ENCODE measurements at places on chromosomes 5 and 9.

DNA sequence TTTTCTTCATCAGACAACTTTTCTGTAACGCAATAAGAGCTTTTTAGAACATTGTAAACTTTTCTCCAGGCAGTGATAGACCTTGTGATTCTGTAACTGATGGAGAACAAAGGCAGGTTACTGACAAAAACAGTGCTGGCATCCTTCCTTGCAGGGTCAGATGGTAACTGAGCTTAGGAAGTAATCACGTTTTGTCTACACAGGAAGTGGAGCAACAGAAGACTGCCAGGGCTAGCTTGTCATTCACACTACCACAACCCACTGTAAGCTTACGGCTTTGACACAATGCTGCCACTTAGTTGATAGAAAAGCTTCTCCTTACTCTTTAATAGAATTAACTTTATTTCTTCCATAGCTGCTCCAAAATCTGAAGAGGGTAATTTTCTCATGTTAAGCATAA is 46.8 kb downstream of the FBN2 start:
- no peak for DNase-seq

GRCh38 chr9:126715382-126715781 is 89.5 kb upstream of the ZBTB43 start:
- DNase-seq = no peak

DNA sequence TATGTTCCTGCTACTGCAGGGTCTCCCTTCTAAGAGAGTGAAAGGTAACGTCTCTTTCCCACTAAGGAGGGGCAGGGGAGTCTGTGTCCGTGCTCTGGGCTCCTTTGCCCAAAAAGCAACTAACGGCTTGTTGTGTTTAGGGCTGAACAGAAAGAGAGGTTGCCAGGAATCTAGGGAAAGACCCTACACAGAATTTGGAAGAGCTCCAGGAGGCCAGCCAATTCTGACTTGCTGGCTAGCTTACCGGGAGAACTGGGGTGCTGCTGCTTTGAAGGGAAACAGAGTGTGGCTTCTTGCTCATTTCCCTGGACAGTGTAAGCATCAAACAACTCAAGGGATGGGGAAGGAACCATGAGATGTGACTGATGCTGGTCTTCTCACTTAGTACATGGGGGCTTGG is 176.1 kb downstream of the GADD45G start:
- no peak for DNase-seq

DNA sequence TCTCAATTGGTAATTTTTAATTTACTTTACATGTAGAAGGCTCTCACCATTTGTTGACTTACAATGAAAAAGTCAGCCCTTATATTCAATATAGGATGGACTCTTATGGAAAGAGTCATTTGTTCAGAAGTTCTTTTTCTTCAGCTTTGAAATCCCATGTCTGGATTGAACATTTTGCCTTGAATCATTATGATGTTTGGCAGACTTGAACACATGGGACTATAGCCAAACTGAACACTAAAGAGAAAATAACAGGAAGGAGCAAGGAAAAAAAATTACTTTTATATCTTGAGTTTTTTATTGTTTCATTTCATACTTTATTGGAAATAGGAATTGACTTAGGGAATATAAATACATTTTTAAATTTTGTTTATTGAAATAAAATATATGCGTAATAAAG is 1503.0 kb downstream of the EFNA5 start:
- no peak for DNase-seq

DNA sequence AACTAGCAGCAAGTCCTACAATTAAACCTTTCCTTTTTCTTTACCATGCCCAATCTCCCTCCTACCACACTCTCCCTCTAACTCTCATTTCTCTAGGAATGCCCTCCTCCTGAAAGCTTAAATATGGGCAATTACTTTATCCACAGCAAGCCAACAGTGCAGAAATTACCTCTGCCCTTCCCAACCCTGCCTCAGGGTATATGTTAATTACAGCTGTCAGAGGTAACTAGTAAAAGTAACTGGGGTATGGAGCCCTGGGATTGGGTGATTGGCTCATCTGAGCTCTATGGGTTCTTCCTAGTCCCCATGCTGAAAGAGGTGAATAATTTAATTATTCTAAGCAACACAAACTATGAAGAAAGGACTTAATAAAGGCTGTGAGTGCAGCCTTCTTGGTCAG is 478.9 kb upstream of the NMUR2 start:
- DNase-seq = no peak

DNA sequence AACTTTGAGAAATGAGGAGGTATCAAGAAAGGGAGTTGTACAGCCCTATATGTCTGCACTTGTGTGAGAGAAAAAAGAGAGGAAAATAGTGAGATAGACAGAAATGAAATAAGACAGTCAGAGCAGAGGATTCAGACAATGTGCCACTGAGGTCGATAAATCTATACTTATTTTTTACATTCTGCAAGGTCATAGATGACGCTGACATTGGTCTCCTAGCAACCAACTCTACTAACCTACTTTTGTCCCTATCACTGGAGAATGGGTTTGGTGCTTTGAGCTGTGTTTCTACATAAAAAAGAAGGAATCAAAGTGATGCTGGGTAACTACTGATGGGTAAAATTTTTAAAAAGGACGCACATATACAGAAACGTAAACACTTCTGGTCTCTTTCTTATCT is 573.3 kb upstream of the RORB start:
- no peak for DNase-seq

DNA sequence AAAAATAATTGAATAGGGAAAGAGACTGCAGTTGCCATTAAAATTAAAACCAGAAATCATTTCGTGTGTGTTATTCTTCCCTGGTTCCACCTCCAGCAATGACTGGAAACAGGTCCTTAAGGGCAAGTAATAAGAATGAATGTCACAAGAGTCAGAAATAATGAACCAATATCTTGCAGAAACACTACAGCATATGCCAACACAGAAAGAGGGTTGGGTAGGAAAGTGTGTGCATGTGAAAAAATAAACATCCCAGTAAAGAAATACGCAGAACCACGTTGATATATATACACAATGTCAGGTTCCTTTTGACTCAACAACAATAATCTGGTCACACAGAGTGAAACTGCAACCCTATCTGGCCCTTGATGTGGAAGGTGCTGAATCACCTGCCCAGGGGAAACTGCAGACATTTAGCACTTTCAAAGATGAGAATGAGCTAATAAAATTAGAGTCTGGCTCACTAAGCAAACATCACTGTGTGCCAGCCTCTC is 15.0 kb downstream of the HMHB1 start:
- peak; percentile 29 for DNase-seq

- no peak for DNase-seq
Observed at GRCh38 chr5:76790632-76791290, 28.1 kb upstream of the F2RL1 start.

DNA sequence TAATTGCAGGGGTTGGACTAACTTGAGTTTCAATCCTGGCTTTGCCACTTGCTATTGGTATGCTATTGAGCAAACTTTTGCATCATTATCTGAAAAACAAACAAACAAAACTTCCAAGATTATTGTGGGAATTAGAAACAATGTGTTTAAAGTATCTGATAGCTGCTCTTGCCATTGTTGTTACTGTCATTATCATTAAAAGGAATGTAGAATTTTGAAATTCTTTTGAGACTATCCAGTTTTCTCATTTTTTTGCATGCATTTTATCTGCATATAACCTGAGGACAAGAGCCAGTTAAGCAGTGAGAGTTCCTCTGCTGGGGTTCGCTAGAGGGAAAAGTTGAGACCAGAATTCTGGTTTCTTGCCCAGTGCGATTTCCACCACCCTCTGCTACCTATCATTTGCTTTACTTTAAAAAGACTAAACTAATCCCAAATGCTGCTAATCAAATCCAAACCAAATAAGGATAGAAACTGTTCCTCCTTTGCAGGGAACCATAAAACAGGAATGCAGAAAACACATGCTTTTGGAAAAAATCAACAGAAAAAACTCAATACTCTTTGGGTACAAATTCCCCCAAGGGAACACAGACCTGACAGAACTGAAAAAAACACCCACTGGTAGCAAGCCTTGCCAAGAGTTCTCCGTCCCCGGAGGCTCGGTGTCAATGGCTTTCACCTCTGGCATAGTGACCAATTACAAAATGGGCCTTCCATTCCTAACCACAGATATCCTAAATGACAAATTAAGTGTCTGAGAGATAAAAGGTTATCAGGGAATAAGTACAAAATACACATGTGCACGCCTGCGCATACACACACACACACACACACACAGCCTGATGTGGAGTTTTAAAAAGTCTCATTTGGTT is 373.7 kb downstream of the ARL15 start:
- DNase-seq = no peak

GRCh38 chr5:158903006-158903405 is 196.7 kb downstream of the EBF1 start:
- DNase-seq = no peak

- peak; percentile 96 for DNase-seq
Observed at GRCh38 chr5:32254881-32255539, 57.7 kb downstream of the MTMR12 start.

DNA sequence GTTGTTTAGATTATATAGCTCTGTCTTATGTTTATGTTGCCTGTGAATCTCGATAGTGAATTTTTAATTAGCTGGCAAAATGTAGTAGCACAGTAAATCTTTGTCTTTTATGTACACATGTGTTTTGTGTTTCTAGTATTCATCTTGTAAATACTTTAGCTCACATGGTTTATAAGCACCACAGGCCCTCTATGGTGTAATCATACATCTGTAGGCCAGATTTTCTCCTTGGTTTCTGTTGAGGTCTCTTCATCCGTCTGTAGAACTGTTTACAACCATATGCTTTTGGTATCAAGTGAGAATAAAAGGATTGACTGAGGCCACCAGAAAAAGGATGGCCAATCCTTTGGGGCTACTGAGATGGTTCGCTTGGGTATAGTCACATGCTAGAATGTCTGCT is 45.0 kb downstream of the PRR16 start:
- DNase-seq = no peak

- DNase-seq = no peak
Observed at GRCh38 chr9:82410866-82411265, 422.3 kb downstream of the SPATA31D1 start.

DNA sequence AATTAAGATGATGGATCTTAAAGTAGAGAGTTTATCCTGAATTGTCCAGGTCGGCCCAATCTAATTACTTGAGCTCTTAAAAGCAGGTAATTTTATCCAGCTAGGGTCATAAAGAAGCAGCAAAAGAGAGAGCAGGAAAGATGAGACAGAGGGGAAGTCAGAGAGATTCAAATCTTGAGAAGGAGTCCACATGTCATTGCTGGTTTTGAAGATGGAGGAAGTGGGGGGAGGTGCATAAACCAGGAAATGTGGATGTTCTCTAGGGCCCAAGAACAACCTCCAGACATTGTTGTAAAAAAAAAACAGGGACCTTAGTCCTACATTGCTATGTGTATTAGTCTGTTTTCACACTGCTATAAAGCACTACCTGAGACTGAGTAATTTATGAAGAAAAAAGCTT is 66.4 kb downstream of the SLCO4C1 start:
- DNase-seq = no peak
